Central memory CD8-positive, alpha-beta T cell (primary cell): ENCODE measurements at places on chromosomes 12 and 14.

GRCh38 chr14:75310295-75311111 is 31.9 kb downstream of the FOS start:
- no peak for DNase-seq

- DNase-seq: no peak
Measured at GRCh38 chr12:97567619-97568110, 105.1 kb downstream of the RMST start.

DNA sequence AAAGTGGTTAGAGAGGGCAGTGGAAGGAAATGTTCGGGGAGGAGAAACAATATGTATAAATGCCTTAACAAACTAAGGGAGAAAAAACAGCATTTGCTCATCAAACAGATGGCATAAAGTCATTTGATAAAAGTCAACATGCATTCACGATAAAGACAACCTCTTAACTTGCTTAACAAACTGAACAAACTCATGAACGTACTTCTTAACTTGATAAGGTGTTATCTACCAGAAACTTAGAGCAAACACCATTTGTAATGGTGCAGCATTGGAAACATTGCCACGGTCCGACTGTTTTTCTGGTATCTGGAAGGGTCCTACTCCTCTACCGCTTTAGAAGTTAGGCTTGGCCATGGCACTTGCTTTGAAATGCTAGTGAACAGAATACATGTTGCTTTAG is 4.2 kb upstream of the RPS6KL1 start:
- DNase-seq: no peak

DNA sequence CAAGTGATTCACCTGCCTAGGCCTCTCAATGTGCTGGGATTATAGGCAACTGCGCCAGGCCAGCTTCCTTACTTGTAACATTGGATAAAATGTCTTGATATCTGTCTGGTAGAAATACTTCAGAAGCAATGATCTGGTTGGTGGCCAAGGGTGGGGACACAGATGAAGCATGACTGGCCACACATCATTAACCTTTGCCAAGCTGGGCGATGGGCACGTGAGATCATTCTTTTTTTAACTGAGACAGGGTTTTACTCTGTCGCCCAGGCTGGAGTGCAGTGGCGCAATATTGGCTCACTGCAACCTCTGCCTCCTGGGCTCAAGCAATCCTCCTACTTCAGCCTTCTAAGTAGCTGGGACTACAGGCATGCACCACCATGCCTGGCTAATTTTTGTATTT is 31.1 kb downstream of the PLEKHH1 start:
- DNase-seq: no peak

GRCh38 chr12:125346362-125346761 is 281.1 kb downstream of the AACS start:
- no peak for DNase-seq

DNA sequence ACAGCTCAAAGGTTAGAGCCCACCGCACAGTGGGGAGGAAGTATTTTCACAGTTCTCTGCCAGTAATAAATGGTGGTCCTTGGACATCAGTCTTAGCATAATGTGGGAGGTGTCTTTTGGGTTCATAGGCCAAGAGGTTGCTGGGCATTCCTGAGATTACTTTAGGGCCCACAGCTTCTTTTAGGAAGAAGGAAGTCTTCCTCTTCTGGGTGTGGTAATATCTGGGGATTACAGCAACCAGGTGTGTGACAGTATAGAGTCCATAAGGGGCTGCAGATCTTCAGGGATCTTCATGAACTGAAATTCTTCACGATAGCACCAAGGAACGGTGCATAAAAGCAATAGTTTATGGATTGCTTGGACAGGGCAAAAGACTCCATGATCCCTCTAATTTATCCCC is 56.2 kb upstream of the PTGR2 start:
- no peak for DNase-seq

GRCh38 chr12:121304306-121304705 is 7.8 kb upstream of the CAMKK2 start:
- no peak for DNase-seq

DNA sequence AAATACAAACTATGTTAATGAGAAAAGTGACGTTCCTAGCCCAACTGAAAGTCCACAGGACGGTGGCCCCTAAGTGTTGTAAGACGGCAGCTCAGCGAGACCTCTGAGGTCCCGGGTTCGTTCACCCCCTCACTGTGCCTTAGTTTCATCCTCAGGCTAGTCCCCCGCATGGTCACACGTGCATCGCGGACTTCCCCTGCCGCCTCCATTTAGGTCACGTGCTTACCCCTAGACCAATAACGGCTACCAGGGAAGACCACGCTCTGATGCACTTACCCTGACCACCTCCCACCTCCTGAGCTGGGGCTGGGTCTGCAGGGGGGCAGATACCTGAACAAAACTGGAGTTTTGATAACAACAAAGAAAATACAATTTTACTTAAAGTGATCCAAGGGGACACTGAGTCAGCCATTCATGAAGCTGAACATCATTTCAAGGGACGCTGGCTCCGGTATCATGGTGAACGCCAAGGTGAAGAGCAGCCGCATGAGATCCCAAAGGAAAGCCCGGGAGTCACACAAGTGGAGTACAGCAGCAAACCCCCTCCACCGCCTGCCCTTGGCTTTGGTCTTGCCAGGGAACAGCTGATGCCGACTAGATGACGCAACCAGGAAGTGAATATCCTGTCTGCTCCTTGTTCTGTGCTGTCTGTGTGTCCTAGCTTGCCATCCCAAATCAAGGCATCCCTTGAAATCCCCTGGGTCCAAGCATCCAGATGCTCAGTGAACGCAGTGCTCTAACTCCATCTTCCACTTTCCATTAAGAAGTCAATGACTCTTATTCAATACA is 274.1 kb downstream of the PCNX1 start:
- DNase-seq: no peak

GRCh38 chr12:64320611-64321010 is 69.9 kb downstream of the C12orf56 start:
- DNase-seq: no peak

- DNase-seq: no peak
Measured at GRCh38 chr12:120640861-120641833, 721 bp downstream of the CABP1 start.

- DNase-seq: no peak
Measured at GRCh38 chr12:116070444-116070843, 207.0 kb downstream of the MED13L start.

GRCh38 chr12:94795520-94795919 is 145.2 kb upstream of the TMCC3 start:
- no peak for DNase-seq

GRCh38 chr12:50190859-50191258 is 23.7 kb upstream of the CERS5 start:
- DNase-seq: no peak

GRCh38 chr14:69643430-69644200 is 32.2 kb downstream of the SUSD6 start:
- DNase-seq: no peak

GRCh38 chr12:76587428-76588178 is 28.0 kb upstream of the OSBPL8 start:
- no peak for DNase-seq

- no peak for DNase-seq
Measured at GRCh38 chr14:65588426-65589140, 176.1 kb downstream of the FUT8 start.

DNA sequence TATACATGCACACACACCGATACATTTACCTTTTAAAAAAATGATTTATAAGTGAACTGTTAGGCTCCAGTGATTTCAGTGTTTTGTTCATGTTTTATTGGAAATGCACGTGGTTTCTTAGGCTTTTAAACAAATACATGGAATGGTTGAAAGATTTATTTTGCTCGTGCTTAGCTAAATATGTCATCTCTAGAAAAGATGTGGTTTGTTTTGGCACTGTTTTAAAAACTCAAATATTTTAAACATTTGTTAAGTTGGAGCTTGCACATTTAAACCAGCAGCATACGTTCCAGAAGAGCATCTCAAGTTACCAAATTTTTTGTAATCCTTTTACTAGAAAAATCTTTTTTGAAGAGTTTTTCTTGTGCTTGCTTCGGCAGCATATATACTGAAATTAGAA is 44.5 kb downstream of the FOXA1 start:
- DNase-seq: no peak

- no peak for DNase-seq
Measured at GRCh38 chr12:129819391-129819790, 84.4 kb downstream of the TMEM132D start.

DNA sequence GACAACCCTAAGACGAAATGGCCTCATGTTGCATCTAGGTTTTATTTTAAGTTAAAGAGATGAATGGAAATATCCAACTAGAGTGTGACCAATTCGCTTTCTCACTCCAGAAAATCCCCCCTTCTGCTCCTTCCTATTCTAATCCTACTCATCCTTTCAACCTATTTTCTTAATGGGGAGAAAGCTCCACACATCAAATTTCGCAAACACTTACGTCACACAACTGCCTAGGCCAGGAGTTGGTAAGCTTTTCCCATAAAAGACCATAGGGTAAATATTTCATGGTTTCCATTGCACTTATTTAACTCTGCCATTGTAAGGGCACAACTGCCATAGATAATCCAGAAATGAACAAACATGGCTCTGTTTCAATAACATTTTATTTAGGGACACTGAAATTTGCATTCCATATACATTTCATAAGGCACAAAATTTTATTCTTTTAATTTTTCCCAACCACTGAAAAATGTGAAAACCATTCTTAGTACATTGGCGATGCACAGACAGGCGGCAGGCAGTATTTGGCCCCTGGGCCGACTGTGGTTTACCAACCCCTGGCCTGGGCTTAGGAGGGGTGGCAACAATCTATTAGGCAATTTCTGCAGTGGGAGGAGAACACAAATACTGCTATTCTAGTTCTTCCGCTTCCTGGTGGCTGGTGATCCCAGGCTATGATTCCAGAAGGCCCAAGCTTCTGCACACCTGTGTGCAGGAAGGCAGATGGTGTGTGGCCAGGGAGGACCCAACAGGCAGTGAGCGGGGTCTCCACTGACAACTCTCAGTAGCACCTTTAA is 67.2 kb upstream of the FOXN3 start:
- no peak for DNase-seq

DNA sequence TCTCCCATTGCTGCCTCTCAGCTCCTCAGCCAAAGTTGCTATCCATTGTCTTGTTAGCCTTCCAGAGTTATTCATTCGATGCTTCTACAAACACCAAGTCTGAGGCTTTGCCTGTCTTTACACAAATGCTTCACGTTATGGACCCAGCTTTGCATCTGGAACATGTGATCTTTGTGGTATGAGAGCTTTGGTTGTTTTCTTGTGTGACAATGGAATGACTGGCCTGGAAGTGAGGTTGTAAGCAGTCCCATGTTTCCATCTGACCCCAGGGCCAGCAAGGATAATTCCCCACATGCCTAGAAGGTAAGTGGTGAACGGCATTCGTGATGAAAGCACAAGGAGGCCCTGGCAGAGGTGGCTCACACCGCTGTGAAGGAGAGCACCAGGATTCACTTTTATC is 866.7 kb upstream of the TMEM132C start:
- DNase-seq: no peak

DNA sequence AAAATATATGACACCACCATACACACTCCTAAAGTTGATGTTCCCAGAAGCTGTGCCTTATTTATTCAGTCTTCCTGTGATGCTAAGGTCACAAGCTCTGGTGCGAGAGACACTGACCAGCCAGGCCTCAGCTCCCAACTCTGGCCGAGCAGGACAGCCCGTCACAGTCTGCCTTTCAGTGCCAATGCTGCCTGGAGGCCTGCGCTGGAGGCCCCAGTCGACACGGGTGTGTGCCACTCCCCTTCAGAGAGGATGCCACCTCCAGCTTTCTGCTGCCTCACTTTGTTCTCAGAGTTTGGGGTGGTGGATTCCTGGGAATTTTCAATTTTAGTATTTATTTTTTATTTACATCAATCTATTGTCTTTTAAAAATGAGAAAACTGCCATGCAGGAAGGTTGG is 7.3 kb upstream of the PAPLN start:
- no peak for DNase-seq

- DNase-seq: no peak
Measured at GRCh38 chr12:30594509-30594908, 101.2 kb downstream of the IPO8 start.

DNA sequence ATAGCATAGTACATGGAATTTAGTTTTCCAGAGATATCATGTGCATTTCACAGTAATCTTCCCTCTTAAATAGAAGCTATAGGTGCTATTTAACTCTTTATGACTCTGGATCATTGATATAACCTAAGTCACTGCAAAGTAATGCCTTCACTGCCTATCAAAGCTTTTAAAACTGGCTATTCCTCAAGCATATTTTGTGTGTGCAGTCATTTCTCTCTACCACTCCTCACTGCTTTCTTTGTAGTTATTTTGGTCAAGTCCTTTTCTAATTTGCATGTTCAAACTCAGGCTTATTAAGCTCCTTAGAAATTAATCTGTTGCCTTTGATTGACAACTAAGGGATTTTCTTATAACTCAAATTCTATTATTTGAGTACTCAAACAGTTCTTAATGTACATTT is 79.4 kb upstream of the PLEKHG7 start:
- no peak for DNase-seq

DNA sequence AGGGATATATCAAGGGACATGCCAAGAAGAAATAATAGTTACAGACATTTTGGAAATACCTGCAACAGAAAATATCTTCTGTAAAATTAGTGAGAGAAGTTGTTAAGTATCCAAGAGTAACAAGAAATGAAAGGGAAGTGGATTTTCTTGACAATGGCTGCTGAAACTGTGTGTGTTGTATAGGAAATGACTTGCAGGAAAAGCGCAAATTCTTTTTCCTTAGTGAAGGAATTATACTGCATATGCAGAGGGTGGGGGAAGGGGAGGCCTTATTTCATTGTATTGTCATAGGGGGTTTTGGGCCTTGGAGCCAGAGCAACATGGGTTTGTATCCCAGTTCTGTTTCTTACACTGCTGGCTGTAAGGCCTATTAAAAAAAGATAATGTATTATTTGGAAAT is 84.4 kb upstream of the DDHD1 start:
- no peak for DNase-seq

DNA sequence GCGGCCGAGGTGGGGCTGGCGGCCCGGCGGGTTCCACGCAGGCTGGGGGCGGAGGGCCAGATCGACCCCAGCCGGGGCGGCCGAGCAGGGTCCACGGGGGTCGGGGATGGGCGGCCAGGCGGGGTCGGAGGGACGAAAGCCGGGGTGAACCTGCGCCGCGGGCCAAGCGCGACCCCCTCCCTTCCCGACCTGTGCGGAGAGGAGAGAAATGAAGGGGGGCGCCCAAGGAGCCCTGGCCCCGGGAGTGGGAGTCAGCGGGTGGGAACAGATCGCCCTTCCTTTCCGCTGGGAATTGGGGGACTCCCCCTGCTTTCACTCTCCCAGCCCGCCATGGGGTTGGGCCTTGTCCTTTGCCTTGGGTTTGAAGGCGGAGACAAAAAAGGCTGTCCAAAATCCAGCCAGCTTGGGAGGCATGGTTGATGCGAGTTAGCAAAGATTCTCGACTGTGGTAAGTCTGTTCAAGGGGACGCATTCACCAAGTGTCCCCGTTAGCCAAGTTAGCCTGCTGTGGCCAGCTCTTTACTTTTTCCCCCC is 559 bp upstream of the CKAP4 start:
- no peak for DNase-seq

GRCh38 chr12:120229071-120229486 is 28.2 kb upstream of the RPLP0 start:
- DNase-seq: no peak

- no peak for DNase-seq
Measured at GRCh38 chr14:90303473-90303872, 28.3 kb downstream of the NRDE2 start.

GRCh38 chr12:119576118-119576810 is 17.3 kb upstream of the TMEM233 start:
- no peak for DNase-seq

GRCh38 chr12:93153321-93153720 is 224.2 kb upstream of the EEA1 start:
- no peak for DNase-seq

- DNase-seq: no peak
Measured at GRCh38 chr12:93126069-93126474, 197.0 kb upstream of the EEA1 start.
